ENCODE measurements at places on chromosomes 6 and 20.

GRCh38 chr6:97422171-97422570 lies 139.2 kb upstream of the MMS22L start:
- DNase-seq, result no peak

- DNase-seq, result peak; percentile 20
Observed at GRCh38 chr20:50992733-50993457, 30.0 kb downstream of the KCNG1 start.

DNA sequence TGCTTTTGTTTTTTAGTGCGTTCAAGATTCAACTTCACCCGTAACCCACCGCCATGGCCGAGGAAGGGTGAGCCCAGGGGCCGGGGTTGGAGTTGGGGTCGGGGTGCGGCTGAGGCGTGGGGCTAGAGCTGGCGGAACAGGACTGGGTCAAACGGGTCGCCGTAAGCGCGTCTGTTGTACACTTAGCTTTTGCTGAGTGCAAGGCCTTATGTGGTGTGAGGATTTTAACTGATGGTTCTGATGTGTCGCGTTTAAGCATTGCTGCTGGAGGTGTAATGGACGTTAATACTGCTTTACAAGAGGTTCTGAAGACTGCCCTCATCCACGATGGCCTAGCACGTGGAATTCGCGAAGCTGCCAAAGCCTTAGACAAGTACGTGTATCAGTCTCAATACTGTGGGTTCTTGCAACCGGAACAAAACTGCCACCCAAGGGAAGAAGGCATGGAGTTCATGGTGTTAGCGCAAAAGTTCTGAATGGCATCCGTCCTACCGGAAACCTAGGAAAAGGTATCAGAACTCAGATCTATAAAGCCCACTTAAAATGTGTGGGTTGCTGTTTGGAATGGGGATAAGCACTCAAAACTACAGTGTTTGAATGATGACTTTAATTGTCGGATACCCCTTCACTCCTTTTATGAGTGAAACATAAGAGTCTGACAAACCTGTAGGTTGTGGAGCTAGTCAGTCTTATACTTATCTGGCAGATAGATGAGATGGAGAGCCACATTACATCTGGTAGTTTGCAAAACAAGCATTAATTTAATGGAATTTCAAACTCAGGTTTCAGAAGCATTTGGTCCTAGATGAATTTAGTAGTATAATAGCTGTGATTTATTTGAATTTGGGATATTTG lies 574 bp downstream of the RPS12 start:
- DNase-seq, result no peak

GRCh38 chr20:53940907-53941545 lies 129.4 kb downstream of the BCAS1 start:
- DNase-seq, result no peak

- DNase-seq, result no peak
Observed at GRCh38 chr20:32450484-32451061, 92.4 kb downstream of the ASXL1 start.

DNA sequence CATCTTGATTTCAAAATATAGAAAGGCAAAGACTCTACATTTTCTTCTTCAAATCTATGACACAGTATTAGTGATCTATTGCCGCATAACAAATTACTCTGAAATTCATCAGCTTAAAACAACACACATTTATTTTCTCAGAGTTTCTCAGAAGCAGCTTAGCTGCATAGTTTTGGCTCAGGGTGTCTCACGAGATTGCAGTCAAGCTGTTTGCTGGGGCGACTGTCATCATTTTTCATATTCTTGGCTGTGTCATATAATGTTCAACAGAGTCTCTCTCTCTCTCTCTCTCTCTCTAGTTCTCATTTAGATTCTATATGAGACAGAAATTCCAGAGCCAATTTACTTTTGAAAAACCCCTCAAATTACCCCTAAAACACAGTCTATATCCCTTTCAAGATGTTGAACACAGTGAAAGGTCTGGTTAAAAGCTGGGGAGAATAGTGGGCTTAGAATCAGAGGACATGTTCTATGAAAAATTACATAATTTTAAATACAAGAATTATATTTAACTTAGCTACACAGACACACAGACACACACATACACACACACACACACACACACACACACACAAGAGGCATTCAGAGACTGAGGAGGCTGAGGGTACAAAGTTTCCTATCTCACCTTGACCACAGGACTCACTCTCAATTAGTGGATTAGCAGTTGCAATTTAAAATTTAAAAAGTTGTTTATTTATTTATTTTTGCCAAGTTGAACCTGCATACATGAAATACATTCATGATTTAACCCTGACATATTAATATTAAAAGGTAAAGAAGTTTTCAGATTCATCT lies 86.7 kb downstream of the MKKS start:
- DNase-seq, result no peak

- DNase-seq, result no peak
Observed at GRCh38 chr20:44394452-44394701, 38.9 kb downstream of the HNF4A start.

Data from stimulated activated CD4-positive, alpha-beta T cell treated with anti-CD3 and anti-CD28 coated beads, TNF-alpha, amount 100 ng/mL, for 24 hours (primary cell).